ELF-1 (cell line): ENCODE measurements at places on chromosomes 3 and 15.

GRCh38 chr3:71628522-71628921 lies 45.0 kb upstream of the FOXP1 start:
- DNase-seq = no peak

- DNase-seq = peak; percentile 17
These were observed 27.0 kb downstream of the KIF7 start for GRCh38 chr15:89628301-89628700.

- DNase-seq = no peak
These were observed 97.2 kb upstream of the TMCO5A start for GRCh38 chr15:37837276-37837675.

- DNase-seq = no peak
These were observed 24.3 kb upstream of the IL12A start for GRCh38 chr3:159964166-159964973.

DNA sequence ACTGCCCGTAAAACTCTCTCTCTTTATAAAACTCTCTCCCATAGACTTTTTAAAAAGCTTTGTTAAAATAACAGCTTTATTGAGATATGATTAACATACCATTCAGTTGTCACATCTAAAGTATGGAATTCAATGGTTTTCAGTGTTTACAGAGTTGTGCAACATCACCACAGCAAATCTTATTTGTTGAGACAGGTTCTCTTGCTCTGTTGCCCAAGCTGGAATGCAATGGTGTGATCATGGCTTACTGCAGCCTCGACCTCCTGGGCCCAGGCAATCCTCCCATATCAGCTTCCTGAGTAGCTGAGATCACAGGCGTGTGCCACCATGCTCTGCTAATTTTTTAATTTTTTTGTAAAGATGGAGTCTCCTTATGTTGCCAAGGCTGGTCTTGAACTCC lies 35.9 kb upstream of the TRAK1 start:
- no peak for DNase-seq

DNA sequence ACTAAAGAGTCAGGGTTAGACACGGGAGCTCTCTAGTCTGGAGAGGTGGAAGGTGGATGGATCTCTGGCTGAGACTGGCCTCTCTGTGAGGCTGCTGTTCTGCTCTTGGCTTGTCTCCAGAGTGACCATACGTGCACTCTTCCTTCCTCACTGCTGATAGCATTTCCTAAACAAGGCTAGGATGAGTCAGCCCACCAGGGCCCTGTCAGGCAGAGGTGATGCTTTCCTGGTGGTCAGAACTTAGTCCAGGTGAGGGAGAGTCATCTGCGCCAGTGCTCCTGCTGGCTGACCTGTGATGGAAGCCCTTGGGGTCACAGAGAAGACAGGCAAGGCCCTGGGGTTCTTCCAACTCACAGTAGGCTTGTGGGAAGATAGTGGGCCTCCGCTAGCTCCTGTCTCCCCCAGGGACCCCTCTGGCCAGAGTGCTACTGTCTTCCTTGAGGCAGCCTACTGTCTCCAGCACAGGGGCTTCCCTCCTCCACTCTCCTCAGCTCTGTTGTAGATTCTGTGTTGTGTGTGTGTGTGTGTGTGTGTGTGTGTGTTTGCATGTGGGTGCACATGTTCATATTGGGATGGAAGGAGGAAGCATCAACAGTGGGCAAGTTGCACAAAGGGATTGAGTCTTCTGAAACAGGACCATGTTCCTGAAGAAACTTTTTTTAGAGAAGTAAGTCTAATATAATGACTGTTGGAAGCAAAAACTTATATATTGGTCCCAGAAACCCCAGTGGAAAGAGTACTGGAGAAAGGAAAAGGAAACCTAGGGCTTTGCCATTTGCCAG lies 16.5 kb downstream of the ALPK3 start:
- no peak for DNase-seq

GRCh38 chr3:14118400-14119381 lies 6.0 kb downstream of the CHCHD4 start:
- no peak for DNase-seq

DNA sequence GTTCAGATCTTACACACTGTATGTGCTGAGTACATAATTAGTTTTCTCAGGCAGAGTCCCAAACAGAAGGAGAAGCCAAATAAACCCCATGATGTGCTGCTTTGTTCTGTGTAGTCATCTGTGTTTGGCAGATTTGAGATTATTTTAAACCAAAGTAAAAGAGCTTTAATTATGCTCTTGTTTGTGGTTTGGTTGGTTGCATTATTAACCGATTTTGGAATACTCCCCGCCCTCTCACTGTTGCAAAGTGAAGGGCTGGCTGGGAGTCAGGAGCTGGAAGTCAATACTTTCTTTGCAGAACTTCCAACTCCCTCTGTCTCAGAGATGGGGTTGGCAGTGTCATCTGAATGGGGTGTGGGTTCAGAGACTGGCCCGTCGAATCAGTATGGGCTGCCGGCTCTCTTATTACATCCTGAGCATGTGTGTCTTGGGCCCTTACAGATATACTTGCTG lies 34.4 kb downstream of the SLCO3A1 start:
- no peak for DNase-seq

GRCh38 chr15:84926491-84927230 lies 42.2 kb downstream of the SLC28A1 start:
- DNase-seq = no peak

- DNase-seq = no peak
These were observed 33.6 kb downstream of the CD200R1L start for GRCh38 chr3:112813016-112813415.

DNA sequence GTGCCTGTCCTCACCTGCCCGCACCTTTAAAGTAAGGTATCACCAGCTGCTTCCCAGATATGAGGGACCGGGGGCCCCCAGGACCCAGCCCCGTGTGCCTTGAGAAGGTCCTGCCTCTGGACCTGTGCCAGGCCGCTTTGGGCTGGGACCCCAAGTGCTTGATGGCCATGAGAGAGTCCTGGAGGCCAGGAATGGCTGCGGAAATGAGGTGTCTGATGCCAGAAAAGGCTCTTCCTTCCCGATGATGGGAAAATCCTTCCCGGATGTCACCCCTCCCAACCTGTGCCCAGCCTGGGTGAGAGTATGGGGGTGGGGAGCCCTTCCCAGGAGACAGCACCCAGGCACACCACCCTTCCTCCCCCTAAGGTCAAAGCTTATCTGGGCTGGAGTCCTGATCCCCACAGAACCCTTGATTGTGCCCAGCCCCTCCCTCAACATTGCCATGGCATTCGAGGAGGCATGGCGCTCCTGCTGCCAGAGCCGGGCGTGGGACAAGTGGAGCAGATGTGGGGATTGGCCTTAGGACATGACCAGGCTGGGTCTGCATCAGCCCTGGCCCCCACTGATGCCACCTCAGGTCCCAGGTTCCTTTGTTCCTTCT lies 14.2 kb downstream of the SEMA3F start:
- DNase-seq = no peak

DNA sequence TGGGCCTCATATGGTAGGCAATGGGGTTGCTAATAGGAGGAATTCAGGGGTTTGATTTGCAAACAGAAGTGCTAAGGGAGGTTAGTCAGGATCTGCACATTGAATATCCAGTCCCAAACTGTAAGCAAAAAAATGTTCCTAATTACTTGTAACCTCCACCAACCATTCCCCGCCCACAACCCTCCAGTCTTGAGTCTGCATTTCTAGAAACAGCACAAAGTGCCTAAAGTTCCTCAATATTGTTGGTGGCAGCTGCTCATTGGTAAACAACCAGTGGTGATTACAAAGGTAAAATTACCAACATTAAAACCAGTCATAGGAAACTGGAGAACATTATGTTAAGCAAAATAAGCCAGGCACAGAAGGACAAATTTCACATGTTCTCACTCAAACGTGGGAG lies 18.9 kb downstream of the HDC start:
- DNase-seq = no peak

DNA sequence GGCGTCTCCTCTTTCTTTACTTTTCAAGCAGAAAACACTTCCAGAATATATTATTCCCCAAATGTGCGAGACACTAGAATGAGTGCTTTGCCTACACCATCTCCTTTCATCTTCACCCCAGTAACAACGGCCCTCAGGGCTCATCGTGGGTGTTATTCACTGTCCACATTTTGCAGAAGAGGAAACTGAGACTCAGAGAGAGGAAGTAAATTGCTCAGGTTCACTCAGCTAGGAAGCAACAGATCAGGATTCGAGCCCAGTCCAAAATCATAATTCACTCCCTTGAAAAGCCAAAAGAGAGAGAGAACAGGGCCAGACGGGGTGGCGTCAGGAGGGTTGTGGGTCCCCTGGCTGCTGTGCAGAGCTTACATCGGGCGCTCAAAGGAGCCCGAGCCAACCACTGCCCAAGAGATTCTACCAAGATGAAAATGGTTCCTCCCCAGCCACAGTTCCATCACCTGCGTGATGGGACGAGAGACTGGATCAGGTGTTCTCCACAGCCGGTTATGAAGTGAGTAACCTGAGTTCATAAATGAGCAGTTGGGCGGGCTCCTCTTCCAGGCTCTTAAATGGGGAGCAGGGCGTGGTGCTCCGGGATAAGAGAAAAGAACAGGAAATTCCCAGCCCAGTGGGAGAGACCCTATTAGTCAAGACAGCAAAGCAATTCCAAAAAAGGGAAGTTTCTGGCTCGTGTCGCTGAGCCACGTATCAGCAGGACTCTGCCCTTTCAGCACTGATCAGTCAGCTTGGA lies 48.6 kb upstream of the FLNB start:
- no peak for DNase-seq

DNA sequence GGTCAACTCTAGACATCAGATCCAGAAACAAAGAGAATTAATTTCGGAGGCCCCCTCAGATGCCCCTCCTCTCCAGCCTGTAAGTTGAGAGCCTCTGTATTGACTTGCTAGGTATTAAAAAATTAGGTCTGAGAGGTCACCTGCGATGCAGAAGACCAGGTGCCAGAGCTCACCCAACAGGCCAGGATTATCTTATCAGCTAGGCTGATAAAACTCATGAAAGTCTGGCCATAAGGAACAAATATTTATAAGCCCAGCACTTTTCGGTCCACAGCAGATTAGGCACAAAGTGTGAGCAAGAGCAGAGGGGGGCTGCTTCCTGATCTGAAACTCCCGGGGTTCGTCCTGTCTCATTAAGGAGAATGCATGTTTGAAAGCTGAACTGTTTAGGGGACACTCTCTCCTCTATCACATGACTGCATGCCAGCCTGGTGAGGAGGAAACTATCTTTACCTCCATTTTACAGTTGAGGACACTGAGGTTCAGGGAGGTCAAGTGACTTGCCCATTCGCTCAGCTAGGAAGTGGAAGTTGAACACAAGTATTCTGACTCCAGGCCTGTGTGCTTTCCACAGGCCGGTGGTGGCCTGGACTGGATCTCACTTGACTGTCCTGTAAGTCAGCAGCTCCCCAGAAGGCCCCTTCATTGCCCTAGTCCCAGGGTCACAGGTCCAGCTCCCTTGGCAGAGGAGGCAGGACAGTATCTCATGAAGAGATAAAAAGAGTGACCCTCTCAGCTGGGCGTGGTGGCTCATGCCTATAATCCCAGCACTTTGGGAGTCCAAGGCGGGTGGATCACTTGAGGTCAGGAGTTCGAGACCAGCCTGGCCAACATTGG lies 39.6 kb upstream of the MAGEF1 start:
- DNase-seq = no peak

- DNase-seq = no peak
These were observed 13.6 kb downstream of the CALML4 start for GRCh38 chr15:68191555-68191954.

DNA sequence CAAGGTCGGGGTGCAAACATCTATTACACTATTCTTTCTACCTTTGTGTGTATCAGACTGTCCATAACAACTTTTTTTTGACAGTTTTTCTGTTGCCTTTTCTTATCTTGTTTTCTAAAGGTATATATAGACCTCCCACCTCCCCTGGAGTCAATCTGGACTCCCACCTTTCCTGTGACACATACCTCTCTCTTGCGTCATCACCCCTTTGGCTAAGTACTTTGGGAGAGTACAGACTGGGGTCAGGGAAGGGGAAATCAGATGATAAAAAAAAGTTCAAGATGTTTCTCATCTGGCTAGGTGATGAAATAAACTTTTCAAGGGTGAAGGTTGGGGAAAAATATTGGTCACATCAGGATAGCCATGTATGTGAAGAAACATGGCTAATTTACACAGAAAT lies 17.2 kb downstream of the TSPAN3 start:
- DNase-seq = no peak

GRCh38 chr3:54901906-54902685 lies 25.8 kb downstream of the LRTM1 start:
- DNase-seq = no peak

- peak; percentile 79 for DNase-seq
These were observed at the start of gene SST for GRCh38 chr3:187669675-187670504. TSS of gene SST (minus strand) at chr3:187670394. CDS start at chr3:187670291, 103 bp downstream.

- DNase-seq = no peak
These were observed 15.5 kb downstream of the GRM2 start for GRCh38 chr3:51722362-51722761.

DNA sequence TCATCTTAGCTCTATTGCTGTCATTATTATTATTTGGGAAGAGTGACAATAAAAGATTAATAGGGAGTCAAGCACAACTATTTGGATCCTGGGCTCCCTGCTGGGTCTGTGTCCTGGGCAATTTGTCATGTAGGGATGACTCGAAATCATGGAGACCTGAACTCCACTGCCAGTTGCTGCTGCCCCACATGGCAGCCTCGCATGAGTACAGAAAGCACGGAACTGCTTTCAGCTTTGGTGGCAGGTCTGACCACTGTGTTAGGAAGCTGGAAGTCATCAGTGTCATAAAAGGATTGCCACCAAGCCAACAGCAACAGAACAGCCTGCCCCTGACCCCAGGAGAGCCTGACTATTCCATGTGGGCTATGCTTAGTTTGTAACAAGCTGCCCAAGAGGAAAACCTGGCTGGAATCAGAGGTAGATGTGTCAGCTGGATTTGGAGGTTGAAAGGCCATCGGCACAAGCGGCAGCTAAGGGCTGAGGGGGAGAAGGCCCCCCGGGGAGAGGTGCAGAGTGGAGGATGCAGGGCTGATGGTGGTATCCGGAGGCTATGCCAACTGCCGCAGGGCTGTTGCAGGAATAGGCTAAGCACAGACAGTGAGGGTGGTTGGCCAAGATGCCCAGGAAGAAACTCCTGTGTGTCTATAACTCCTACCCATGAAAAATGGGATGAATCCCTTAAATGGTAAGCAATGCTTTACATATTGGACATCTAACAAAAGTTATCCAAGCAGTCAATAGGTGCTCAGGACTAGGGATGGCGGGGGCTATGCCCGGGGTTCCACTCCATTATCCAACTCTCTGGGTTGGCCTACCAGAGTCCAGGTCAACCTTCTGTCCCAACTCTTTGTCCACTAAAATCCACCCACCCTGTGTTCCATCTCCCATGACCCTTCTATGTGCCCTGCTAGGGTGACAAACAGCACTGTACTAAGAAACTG lies 291.6 kb downstream of the ADAMTS17 start:
- DNase-seq = no peak

GRCh38 chr3:46551615-46552014 lies 14.5 kb downstream of the LRRC2 start:
- no peak for DNase-seq

- no peak for DNase-seq
These were observed 77.5 kb upstream of the STRIT1 start for GRCh38 chr3:155370764-155371503.

DNA sequence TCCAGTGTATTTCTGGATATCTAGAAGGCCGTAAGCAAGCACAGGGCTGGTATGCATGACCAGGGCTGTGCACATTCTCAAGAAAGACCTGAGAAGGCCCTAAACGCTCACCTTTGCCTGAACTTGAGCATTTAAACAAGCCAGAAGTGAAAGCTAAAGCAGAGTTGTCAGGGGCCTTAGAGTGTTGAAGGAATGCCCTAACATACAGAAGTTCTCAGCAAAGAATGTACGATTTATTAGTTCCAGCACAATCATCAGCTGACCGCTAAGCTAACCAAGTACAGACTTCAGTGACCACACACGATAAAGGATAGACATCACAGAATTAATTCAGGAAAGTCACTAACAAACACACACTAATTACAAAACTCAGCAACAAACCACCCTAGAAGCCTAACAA lies 8.7 kb downstream of the HLTF start:
- no peak for DNase-seq

GRCh38 chr3:48428572-48429316 lies 1.1 kb downstream of the PLXNB1 start:
- DNase-seq = peak; percentile 36
